BE2C (cell line): ENCODE measurements at places on chromosomes 4 and X.

DNA sequence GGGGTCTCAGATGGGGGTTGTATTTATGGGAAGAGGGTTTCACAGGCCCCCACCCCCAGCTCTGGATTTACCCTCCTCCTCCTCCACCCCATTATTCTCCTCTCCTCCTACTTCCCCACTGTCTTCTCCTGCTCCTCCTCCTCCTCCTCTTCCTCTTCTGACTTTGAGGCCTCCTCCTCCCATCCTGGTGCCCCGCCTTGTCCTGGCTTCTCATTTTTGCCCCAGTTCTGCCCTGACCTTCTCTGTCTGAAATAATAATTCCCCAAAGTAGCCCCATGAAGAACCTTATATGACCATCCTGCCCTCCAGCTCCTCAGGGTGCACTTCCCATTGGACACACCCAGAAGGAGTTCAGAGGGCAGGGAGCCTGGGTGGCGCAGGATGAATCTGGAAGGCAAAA is 351.4 kb upstream of the GATB start:
- DNase-seq: no peak

DNA sequence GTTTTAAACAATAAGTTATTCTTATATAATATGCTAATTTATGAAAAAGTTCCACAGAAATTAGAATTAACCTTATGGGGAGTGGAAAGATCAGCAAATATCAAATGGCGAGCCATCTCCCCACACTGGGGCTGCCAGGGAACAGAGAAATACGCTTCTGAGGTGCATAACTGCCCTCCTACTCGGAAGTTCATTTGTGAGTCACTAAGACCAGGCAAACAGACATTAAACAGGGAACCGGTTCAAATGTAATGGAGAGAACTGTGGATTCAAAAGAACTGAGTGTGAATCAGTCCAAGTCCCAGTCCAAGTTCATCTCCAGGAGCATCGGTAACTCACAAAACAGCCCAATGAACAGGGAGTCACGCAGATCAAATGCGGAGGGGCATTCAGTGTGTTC is 11.4 kb upstream of the S100G start:
- no peak for DNase-seq

DNA sequence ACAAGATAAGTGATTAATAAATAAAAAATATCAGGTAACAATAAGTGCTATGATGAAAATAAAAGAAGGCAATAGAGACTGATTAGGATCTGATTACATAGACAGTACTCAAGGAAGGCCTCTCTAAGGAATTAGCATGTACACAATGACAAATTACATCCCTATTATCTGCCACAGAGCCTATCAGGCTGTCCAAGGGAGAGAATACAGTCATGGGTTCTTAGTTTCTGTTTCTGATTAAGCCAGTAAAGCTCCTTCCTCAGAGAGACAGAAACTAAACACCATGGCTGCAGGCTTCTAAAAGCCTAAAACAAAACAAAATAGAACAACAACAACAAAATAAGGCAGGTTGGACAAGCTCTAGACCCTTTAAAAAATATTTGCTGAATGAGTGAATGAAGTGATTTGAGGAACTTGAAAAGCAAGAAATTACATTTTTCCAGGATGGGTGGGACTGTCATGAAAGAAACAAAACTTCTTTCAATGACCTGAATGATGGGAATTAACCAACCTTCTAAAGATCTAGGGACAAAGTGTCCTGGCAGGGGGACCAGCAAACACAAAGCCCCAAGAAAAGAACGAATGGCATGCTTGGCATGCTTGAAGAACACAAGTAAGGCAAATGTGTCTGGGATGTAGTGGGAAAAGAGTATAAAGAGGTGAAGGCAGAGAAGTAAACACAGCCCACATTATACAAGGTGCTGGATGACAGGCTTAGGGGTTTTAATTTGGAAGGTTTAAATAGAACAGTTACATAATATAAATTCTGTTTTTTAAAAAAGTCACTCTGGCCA is 44.1 kb downstream of the NAA11 start:
- DNase-seq: no peak

- DNase-seq: no peak
These were observed 1.4 kb downstream of the ELOVL6 start for GRCh38 chr4:110196871-110197528.

GRCh38 chrX:50375481-50376267 is 95.0 kb downstream of the DGKK start:
- DNase-seq: no peak

DNA sequence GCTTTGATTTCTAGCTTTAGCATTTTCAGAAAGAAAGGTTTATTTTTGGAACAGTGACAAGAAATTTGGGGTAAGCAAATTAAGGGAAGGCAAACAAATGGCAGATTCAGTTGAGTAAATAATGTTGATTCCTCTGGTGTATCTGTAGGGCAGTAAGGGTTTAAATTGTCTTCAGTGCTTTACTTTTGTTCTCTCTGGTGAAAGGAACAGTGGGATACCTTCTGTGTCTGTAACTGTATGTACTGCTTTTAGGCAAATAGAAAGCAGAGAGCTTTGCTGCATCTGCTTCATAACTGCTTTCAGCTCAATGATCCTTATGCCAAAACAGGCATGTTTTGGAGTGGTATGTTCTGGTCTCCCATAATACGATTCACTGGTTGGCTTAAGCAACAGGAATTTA is 932.1 kb upstream of the SLIT2 start:
- no peak for DNase-seq
